ENCODE measurements at places on chromosomes 5 and 9.

DNA sequence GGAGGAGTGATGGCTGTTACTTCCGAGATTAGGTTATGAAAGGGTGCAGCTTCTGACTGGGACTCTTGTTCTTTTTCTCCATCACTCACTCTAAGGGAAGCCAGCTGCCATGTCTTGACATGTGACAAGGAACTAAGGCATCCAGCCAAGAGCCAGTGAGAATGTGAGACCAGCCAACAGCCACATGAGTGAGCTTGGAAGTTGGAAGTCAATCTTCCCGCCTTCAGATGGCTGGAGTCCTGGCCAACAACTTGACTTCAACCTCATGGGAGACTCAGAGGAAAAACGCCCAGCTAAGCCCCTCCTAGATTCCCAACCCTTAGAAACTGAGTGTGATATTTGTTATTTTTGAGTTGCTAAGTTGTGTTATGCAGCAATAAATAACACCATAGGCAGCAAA, 201.1 kb downstream of the SNX18 start:
- no peak for DNase-seq

- DNase-seq: no peak
Observed at GRCh38 chr9:82252116-82252515, 263.5 kb downstream of the SPATA31D1 start.

DNA sequence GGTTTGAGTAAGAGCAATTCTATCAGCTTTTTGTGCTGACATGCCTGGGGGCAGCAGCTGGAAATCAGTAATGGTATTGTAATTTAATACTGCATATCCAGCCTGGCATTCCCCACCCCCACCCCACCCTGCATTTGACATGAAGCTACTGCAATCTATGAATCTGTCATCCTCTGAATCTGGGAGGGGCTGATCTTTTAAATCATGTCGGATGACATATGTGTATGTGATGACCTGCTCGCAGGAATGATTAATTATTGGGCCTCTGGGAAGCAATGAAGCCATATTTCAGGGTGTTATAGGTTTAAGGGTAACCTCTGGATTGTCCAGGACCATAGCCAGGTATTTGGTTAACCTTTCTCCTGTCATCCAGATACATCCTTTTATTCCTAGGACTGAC, 64.6 kb upstream of the RASGRF2 start:
- no peak for DNase-seq

DNA sequence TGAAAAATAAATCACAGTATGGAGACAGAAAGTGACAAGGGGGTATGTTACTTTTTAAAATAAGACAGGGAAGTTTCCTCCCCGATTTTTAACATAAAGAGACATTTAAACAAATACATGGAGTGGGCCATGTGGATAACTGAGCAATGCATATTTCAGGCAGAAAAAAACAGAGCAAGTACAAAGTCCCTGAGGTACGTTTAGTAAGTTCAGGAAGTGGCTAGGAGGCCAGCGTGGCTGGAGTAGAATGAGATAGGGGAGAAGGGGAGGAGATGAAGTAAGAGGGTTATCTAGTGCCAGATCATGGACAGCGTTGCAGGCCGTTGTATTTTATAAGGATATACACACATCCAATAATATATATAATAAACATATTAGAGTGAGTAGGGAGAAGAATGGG, 84.2 kb upstream of the ELL2 start:
- DNase-seq: no peak

GRCh38 chr5:109718632-109719031, 28.9 kb downstream of the MAN2A1 start:
- DNase-seq: no peak

DNA sequence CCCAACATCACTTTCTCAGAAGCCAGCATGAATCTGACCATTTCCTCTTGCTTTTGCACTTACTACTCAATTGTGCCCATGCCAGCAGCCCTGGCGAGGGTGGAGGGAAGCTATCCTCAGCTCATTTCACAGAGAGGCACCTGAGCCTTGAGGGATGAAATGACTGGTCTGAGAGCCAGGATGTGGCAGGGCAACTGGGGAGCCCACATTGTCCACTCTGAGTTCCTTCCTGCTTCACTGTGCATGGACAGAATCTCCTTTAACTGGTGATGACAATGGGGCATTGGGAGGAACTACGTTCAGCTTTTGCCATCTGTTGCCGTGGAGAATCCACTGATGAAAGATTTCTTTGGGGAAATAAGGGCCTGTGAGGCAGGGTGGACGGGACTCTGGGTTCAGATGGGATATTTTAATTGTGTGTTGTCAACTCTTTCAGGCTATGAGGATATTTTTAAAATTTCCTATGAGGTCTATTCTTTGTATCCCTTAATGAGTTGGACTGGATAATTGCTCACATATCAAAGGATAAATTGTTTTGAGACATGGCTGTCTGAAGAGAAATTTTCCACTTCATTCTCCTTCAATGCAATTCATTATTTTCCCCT, 78.3 kb downstream of the TNC start:
- no peak for DNase-seq

GRCh38 chr5:181086026-181086883, 44.7 kb downstream of the OR2V1 start:
- no peak for DNase-seq

DNA sequence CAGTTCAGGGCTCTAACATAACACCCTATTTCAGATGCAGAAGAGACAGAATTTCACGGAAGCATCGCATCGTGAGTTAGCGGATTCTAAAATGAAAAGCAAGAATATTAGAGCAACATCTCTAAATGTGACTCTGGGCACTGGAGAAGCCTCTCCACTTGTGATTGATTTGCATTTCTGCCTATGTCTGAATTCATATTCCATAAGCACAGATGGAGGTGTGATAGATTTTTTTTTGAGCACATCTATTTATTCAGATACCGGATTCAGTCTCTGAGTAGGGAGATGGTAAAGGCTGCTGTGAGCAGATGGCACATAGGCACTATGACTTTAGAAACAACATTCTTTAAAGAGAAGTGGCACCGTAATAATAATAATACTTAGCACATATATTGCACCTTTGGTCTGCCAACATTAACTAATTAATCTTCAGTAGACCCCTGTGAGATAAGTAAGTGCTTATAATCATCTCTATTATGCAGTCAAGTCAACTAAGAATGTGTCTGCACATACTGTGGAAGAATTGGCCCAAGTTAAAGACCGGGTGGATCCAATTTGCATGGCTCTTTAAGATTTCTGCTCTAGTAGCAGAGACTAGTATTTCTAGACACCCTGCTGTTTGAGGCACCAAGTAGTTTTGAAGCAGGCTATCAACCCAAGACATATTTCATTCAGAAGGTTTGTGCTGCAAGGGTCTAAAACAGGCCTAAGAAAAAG, 685.0 kb downstream of the CETN3 start:
- no peak for DNase-seq

- no peak for DNase-seq
Observed at GRCh38 chr9:107749787-107750444, 260.3 kb upstream of the KLF4 start.

DNA sequence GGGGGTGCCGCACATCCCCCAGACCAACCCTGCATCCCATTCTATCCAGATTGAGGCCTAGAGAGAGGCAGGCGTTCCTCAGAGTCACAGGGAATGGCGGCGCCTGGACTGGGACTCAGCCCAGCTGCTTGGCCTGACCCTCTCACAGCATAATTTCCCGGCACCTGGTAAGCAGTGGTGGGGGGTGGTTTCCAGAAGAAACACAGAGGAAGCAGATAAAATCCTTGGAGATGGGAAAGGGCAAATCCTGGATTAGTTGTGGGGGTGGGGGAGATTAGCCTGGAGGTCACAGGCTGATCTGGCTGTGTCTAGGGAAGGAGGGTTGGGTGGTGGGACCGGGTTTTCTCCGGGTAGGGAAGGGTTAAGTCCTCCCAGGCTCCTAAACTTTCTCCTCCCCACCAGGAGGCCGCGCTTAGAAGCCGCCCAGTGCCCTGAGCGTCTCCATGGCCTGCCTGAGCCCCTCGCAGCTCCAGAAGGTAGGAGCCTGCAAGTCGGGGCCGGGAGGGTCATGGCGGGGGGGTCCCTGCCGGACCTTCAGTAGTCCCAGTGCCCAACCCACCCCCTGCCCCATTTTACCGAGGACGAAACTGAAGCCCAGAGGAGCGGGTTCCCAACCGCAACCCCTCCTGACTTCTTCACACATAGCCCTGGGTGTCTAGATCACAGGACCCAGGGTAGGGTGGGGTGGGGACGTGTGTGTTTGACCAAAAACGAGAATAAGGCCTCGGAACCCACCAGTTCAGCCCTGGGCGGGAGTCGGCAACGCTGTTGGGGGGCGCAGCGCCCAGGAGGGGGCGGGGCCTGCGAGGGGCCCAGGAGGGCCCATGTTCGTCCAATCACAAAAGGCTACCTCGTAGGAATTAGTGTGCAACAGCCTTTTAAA, 1.3 kb downstream of the PHYHD1 start:
- no peak for DNase-seq

GRCh38 chr5:146399481-146399880, 47.7 kb upstream of the TCERG1 start:
- no peak for DNase-seq

DNA sequence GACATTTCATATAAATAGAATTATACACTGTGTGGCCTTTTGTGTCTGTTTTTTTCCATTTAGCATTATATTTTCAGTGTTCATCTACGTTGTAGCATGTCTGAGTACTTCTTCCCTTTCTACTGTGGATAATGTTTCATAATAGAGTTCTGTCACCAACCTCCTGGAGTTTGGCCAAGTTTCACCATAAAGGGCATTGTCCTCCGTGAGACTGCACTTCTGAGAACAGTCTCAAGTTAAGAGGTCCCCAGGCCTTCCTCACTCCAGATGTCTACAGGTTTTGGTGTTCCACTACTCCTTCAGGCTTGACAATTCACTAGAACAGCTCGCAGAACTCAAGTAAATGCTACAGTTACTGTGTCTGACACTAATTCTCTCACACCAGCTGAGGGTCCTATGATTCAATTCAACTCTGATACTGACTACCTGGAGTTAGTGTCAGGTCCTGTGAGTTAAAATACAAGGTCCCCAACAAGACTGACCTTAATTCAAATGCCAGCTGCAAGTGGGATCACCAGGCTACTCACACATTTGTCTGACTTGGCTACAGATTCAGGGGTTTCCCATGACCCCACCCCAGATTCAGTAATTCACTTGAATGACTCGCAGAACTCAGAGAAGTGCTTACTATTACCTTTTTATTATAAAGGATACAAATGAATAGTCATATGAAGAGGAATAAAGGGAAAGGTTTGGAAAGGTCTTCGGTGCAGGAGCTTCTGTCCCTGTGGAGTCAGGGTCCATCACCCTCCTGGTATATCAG, 31.1 kb downstream of the SLC35A4 start:
- no peak for DNase-seq

GRCh38 chr9:69805962-69806515, 14.6 kb upstream of the CFAP95 start:
- no peak for DNase-seq

DNA sequence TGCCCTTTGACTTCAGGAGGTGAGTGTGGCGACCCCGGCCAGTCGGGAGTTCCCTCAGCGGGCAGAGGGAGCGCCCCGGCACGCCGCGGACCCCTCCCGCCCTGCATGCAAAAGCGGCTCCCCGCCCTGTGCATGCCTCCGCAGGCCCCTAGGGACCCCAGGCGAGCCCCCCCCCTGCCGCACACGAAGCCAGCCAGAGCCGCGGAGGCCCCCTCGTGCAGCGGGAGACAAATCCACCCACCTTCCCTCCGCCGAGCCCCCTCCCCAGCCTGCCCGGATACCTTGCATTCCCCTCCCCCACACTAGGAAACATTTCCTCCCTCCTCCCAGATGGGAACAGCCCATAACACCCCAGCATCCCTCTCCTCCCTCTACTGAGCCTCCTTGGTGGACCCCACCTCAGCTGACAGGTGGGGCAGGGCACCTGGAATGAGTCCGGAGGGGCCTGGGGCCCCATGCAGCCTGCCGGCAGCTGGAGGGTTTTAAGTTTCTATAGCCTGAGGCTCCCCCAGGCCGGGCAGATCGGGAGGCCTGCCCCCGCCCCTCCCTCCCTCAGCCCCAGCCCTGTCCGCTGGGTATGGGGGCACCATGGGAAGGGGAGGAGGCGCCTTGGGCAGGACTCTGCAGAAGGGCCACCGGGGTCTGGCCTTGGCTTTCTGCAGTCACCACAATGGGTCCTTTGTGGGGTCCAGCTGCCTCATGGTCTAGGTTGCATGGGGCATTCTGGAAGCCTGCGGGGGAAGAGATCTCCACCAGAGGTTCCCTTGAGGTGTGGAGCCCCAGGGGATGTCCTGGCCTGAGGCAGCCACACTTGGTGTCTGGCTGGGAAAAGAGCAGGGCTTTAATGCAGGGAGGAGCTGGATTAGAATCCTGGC, 601 bp downstream of the ERGIC1 start:
- DNase-seq: no peak

DNA sequence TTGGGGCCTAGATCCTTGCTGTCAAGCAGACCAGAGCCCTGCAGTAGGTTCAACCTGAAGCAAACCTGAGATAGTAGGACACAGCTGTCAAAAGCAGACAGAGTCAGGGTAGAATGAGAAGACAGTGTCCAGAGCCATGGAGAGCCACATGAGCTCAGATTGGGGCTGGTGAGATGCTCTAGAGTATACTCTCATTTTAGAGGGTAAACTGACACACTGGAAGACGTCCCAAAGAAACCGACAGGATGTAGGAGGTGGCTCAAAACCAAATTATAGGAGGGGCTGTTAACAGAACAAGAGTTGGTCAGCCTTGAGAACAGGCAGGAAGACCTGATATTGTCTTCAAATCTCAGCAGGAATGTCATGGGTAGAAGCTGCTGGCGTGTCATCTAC, 11.5 kb downstream of the CCDC69 start:
- no peak for DNase-seq

DNA sequence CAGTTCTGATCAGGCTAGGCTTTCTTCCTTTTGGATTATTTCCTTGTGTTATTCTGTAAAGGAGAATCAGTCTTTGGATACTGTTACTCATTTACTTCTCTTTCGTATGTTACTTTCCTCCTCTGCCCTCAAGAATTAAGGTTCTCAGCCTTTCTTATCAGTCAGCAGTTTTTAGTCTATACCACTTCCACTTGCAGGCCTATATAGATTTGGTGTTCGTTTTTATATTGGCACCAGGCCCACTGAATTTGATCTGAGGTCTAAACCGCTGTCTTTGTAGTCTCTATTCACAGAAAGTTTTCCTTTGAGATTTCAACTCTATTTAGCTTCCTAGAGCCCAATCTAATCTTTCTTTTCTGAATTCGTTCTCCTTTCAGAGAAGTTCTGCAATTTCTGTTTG, 62.8 kb downstream of the ERBIN start:
- no peak for DNase-seq

DNA sequence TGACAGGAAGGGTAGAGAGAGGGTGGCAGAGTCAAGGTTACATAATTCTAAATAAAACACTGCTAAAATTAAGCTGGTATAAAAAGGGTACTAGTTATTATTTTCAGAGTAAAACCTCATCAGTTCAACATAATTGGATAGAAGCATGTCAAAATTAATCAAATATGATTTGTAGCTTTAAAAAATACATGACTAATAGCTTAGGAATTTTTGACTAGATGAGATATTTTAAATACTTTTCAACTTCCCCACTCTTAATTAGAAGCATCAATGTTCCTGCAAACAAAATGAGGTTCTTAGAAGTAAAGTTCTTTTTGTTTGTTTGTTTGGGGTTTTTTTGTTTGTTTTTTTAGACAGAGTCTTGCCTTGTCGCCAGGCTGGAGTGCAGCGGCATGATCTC, 29.1 kb downstream of the HTR4 start:
- DNase-seq: no peak
